Fibroblast of the conjunctiva (primary cell): ENCODE measurements at places on chromosomes 7 and 10.
A peak's percentile ranks its signal among the peaks of the same experiment; 100 is the strongest.

DNA sequence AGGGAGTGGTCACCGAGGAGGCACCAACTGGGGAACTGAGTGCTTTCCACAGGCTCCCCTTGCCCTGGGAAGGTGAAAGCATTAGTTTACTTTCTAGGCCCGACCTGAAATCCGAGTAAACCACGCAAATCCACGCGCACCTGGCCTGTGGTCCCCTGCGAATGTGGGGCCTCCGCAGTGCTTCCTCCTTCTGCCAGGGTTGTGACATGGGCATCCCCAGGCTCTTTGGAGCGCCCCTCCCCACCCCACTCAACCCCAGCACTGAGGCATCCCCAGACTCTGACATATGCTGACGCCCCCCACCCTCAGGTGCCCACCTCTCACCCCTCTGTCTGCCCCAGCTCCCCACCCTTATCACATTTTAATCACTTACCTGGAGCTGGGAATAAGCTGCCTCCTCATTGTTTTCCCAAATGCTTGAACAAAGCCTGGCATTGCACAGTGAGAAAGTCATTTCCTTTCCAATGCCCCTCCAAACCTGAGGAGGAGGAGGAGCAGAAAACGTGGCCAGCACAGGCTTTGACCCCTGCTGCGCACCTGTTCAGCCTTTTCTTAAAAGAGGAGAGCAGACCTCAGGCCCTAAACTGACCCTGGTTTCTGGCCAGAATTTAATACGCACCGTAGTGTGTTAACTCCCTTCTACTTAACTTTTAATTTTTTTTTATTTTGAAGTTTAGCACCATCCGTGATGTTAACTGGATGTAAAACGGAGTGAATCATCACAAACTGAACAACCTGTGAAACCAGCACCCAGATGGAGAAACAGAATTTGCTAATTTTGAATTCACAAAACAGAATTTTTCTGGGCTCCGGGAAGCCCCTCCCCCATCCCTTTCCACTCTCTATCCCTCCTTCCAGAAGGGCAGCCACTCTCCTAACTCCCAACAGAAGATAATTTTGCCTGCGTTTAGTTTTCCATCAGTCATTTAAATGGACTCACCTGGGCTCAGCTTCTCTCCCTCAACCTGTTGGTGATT, 129.4 kb downstream of the WDR11 start:
- no peak for DNase-seq

GRCh38 chr10:125105706-125106255, 54.6 kb downstream of the CTBP2 start:
- DNase-seq: no peak

GRCh38 chr7:44936322-44936721, 42.5 kb downstream of the MYO1G start:
- no peak for DNase-seq

- no peak for DNase-seq
Measured at GRCh38 chr7:132805766-132806165, 229.5 kb upstream of the PLXNA4 start.

GRCh38 chr10:107708981-107709380, 544.5 kb upstream of the SORCS1 start:
- DNase-seq: no peak

DNA sequence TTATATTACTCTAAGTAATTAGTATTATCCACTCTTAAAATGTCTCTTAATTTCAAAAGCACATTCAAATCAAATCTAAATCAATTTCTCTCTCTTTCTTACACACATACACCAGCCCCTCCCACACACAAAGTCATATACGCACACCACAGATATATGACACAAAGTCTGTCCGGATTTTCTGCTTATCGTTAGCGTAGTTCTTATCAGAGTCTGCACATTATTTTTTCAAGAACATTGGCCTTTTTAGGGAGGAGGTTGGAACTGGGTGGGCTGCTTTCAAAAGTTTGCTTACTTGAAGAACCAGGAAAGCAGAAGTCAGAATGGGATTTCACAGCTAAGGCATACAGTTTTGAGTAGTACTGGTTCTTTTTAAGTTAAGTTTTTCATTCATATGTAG, 387.6 kb upstream of the CHRM2 start:
- DNase-seq: no peak

DNA sequence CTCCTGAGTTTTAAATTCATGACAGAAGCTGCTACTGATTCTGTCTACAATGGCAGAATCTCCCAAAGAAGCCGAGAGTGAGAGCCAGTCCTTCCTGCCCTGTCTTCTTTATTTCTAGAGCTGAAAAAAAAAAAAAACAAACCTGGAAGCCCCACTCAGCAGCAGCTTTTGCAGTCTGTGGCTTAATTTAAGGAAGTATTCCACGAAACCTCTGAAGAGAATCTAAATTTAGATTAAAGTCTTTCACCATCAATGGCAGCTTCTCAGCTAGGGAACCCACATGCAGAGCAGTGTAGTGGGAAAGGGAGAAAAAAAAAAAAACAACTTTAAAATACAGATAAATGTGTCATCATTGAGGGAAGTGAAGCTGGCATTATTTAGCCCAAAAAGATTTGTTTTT, 23.4 kb downstream of the SMURF1 start:
- no peak for DNase-seq

GRCh38 chr7:151095123-151095797, 9.0 kb downstream of the AGAP3 start:
- no peak for DNase-seq

GRCh38 chr10:10831085-10831484, 186.6 kb upstream of the CELF2 start:
- DNase-seq: peak; percentile 64

DNA sequence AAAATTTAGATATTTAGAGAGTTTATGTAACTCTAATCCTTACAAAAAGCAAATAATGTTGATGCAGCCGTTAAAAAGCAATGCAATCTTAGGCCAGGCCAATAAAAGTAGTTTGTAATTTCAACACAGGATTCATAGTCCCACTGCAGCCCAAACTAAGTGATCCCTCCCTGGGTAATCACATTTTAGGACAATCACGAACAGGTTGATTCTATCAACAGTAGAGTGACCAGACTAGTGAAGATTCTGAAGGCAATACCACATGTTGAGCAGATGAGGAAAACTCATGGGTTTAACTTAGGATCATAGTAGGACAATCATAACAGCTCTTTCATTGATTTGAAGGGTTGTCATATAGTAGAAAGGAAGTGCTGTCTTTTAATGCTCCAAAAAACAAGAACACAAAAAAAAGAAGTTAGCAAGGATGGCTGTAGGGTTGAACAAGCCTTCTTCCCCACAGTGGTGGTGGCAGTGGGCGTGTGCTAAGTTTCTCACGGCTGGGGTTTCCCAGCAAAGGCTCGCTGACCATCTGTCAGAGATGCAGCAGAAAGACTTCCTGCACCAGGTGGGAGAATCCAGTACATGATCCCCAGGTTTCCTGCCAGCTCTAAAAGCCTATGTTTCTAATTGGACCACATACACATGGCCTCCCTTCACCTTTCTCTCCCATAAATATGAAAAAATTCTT, 212.2 kb downstream of the CHRM2 start:
- no peak for DNase-seq

DNA sequence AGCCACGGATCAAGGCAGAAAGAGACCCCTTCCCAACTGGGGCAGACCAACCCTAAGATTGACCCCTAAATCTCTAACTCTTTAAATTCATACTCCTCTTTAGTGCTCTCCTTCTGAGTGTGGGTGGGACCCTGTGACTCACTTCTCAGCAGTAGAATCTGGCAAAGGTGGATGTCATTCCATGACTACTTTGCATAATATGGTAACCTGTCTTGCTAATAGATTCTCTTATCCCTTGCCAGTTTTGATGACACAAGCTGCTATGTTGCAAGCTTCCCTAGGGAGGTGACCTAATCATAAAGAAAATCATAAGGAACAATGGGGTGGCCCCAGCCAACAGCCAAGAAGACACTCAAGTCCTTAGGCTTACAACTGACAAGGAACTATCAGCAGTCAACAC, 155.4 kb upstream of the VWC2 start:
- no peak for DNase-seq

DNA sequence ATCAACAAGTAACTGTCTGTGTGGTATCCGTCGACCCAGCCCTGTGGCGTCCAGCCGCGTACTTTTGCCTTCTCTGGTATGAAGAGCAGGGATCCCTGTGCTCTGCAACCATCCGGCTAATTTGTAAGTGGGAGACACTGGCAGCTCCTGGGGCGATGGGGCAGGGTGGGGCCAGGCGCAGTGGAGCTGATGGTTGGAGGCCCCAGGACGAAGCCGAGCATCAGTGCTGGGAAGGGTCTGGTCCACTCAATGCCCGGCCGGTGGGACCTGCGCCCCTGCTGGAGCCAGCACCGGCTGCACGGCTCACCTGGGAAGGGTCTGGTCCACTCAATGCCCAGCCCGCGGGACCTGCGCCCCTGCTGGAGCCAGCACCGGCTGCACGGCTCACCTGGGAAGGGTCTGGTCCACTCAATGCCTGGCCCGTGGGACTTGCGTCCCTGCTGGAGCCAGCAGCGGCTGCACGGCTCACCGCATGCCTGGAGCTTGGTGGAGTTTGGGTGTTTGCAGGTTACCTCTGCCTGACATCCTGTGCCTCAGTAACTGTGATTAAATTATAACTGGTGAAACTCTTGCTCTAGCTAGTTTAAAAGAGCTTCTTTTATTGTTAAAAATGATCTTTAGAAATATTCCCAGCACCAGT, 96.1 kb downstream of the NKX6-2 start:
- no peak for DNase-seq

DNA sequence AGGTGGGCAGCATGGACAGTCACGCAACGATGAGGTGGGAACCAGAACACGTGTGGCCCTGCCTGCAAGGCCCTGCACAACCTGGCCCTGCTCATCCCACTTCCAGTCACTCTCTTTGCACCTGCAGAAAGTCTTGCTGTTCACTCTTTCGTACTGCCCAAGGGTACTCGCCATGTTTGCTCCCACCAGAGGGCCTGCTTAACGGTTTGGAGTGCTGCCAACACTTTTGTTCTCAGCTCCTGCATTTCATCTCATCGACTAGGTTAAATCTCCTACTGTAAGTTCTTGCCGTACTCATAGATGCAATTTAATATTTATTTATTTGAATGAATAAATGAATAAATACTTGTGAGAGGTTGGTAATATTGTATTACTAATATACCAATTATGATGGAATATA, 315.3 kb downstream of the SDK1 start:
- DNase-seq: no peak

- DNase-seq: no peak
Measured at GRCh38 chr7:17952387-17952786, 12.1 kb upstream of the SNX13 start.

GRCh38 chr7:131493581-131493980, 62.8 kb downstream of the PODXL start:
- DNase-seq: no peak

DNA sequence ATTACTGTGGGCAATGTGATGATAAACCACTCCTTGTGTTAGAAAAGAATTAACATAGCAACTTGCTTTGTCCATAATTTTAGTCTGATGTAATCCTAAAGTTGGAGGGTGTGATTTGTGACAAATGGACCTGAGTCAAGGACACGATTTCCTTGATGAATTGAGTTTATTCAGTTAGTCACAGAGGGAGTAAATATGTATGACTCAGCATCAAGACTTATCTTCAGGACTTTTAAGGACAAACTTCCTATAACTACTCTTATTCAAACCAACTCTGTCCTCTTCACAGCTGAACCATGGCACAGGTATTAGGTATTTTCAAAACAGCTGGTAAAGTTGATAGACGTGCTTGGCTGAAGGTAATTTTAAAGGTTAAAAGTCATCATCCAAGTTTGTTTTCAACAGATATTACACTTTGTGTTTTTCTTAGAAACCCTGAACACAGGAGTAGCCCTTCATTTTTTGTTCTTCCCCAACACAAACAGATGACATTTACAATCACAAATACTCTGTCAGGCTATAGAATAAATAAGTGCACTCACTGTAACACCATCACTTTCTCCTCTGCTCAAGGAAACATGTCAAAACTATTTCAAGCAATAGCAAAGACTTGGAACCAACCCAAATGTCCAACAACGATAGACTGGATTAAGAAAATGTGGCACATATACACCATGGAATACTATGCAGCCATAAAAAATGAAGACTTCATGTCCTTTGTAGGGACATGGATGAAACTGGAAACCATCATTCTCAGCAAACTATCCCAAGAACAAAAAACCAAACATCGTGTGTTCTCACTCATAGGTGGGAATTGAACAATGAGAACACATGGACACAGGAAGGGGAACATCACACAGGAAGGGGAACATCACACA, 54.5 kb downstream of the COA1 start:
- DNase-seq: peak; percentile 36

DNA sequence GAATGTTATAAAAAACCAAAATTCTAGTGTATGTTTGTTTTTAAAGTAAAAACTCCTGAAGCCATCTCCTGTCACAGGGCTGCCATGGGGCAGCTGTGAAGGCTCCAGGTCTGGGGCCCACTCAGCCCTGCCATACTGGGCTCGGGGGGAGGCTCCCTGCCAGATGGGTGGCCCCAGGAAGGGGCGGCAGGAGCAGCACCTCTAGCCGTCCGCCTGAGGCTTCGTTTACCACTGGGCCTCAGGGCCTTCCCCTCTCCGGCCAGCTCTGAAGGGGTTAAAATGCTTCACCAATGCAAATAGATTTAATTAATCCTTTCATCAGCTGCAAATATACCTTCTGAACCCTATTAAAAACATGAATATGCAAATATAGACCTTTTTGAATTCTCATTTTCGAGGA, 139.0 kb downstream of the ELFN1 start:
- DNase-seq: no peak

GRCh38 chr7:143953421-143953820, 1.2 kb upstream of the OR2F1 start:
- DNase-seq: no peak

GRCh38 chr10:11217521-11217920, 199.8 kb downstream of the CELF2 start:
- DNase-seq: no peak

DNA sequence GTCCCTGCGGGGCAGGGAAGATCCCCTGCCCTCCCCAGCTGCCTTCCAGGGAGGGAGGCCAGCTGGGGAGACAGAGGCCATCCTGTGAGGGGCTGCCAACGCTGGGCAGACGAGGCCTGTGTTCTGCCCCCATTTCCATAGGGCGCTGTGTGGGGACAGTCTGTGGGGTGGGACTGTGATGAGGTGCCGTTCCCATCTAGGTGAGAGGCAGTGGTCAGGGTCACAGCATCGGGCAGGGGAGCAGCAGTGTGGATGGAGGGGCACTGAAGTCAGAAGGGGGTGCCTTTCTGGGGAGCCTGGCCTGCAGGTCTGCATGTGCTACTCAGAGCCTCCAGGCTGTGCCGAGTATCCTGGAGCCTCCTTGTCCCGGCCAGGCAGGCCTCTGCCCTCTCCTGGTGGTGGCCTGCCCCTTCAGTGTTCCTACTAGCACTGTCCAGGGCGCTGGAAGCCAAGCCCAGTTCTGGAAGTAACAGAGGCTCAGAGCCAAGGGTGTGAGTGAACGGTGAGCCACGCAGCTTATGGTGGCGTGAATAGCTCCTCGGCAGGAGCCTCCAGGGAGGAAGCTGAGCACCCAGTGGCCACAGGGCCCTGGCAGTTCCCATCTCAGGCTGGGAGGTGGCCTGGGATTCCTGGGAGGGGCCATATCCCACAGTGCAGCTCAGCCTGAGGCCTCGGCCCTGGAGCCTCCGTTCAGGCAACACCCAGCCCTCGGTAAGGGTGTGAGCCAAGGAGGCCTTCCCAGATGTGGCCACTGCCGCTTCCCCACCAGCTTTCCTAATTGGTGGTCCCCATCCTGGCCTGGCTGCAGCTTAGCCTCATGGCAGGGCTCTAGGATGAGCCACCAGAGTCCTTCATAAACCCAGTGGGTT, 23.3 kb upstream of the CSGALNACT2 start:
- DNase-seq: no peak
